Esophagus squamous epithelium (tissue), 5 donors: ENCODE measurements at places on chromosomes 7 and 10.

DNA sequence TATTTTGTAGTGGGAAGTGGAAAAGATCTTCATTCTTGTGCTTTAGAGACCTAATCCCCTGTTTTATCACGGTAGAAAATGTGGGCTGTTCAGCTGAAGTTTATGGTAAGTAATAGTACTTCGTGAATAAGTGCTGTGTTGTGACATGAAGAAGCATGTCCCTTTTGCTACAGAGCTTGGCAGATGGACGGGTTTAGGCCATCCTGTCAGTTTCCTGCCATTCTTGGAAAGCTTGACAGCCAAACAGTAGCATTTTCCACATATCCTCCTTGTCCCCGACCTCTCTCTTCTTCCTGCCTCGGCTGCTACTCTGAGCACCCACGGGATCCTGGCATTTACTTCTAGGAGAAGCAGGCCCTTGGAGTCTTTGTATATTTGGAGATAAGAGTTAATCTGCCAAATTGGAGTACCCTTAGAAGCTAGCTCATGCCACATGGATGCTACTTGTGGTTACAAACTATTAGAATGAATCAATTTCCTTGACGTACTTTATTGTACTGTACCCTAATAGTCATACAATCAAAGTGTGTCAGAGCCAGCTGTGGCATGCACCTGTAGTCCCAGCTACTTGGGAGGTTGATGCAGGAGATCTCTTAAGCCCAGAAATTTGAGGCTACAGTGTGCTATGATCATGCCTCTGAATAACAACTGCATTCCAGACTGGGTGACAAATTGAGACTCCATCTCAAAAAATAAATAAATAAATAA lies 39.2 kb downstream of the PNLIPRP3 start:
- no peak for DNase-seq

- no peak for DNase-seq
Measured at GRCh38 chr7:35648367-35648766, 46.6 kb downstream of the HERPUD2 start.

- no peak for DNase-seq
Measured at GRCh38 chr7:127995881-127996215, 35.4 kb downstream of the LRRC4 start.

- DNase-seq = no peak
Measured at GRCh38 chr10:128695931-128696330, 569.7 kb upstream of the MKI67 start.

- DNase-seq = no peak
Measured at GRCh38 chr7:93821463-93821862, 69.1 kb downstream of the TFPI2 start.

- no peak for DNase-seq
Measured at GRCh38 chr7:40641701-40642100, 506.9 kb downstream of the SUGCT start.
